ENCODE measurements at places on chromosomes 4 and X. TPM values are rescaled to one million over a fixed set of nuclear protein-coding genes. Genes with fewer than 3 reads are reported as not detected.

The GAGE12E gene
- total RNA-seq, result not detected

The TRAM1L1 gene
- total RNA-seq, result 5.8 TPM

The FRMD7 gene
- not detected for total RNA-seq

The ITM2A gene
- 81.1 TPM for total RNA-seq

The CFI gene
- 31.1 TPM for total RNA-seq

The MND1 gene
- total RNA-seq, result 0.89 TPM

The ZNF280C gene
- 7.8 TPM for total RNA-seq

The FSTL5 gene
- not detected for total RNA-seq

The SPARCL1 gene
- 569 TPM for total RNA-seq

The GABRE gene
- total RNA-seq, result 73.5 TPM

The VEGFC gene
- total RNA-seq, result 34.4 TPM

The TCP11X2 gene
- total RNA-seq, result not detected

The BTC gene
- 7.7 TPM for total RNA-seq

The CAPN6 gene
- 0.13 TPM for total RNA-seq

The TMEM35A gene
- 0.78 TPM for total RNA-seq

The GPR143 gene
- total RNA-seq, result 2.6 TPM

The SPANXN4 gene
- not detected for total RNA-seq

The VSIG4 gene
- total RNA-seq, result 84.3 TPM

The SLC4A4 gene
- 90.7 TPM for total RNA-seq

The OTC gene
- not detected for total RNA-seq

The GUCY1A1 gene
- 11.4 TPM for total RNA-seq

DNA sequence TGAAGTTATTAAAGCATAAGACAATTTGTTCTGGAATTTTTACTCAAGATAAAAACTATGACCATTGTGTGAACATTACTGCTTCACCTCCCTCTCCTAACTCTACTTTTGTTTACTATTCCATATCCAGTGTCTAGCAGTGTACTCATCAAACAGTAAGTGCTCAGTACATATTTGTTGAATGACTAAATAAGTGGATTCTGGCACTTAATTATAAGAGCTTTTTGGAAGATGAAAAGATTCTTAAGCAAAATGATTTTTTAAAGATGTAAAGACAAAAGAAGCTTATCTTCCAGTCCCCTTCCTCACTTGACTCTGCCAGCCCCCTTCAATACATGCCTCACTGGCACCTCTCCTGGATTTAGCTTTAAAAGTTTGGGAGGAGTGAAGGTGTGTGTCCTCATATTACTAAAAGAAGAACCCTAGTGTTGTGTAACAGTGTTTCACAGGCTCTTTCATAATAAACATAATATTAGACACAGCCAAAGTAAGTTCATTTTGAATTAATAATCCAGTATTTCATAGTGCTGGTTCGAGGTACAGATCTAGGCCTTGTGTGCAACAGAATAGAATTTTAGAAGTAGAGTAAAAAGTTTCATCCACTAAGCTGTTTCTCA, 53.0 kb downstream of the GAB1 start:
- no peak for DNase-seq
- H3K27ac ChIP-seq, result no peak overlapping the region
- peaks cover 13% of the 10 kb centered on the region for H3K4me1 ChIP-seq
- H3K4me3 ChIP-seq, result no peak overlapping the region
- no peaks in the 10 kb centered on the region for H3K36me3 ChIP-seq
- no peaks in the 10 kb centered on the region for H3K27me3 ChIP-seq

DNA sequence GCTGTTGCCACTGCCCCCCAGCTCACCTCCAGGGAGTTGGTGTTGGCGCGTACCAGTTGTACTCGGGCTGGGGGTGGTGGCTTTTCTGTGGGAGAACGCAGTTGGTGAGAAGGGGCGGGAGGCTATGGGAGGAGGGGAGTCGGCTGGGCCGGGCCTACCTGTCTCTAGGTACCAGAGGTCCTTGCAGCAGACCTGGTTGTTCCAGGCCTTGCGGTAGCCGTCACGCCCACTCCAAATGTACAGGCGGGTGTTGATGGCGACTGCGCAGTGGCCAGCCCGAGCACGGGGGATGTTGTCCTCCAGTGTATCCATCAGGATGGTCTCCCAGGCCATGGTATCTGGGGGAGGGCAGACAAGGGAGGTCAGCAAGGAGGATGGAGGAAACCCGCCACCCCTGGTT, 11.5 kb downstream of the HCFC1 start:
- H3K36me3 ChIP-seq, result peaks cover 58% of the 10 kb centered on the region
- DNase-seq, result no peak
- H3K27me3 ChIP-seq, result no peaks in the 10 kb centered on the region
- H3K4me1 ChIP-seq, result no peaks in the 10 kb centered on the region
- H3K4me3 ChIP-seq, result no peak overlapping the region
- no peak overlapping the region for H3K27ac ChIP-seq

DNA sequence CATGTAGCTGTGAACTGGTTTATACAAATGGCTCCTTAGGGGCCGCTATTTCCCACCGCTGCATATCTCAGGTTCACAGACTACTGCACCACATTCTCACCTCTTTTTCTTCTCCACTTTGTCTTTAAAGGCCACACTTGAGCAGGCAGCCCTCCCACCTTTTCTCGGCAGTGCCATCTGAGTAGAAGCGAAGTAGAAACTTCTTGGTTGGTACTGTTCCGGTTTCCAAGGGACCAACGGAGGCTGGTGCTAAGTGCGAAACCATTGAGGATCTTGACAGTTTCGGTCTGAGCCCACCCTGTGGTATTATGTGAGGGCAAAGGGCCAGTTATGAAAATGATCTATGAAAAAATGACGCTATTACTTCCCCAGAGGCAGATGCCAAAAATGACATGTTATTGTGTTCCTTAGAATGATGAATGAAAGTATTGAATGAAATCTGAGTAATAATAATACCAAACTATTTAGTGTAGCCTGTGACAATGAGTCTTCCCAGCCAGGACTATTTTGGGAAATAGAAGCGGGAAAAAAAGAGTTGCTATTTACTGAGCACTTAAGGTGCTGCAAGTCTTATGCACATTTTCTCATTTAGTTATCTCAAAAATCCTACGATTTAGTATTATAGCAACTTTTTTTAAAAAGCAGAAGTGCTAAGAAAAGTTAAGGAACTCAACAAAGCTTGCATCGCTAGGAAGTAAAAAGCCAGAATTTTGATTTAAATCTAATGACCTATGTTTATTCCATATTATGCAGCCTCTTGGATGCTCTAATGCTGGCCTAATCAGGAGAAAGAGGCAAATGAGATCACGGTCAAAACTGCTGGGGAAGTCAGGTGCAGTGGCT, 29.6 kb upstream of the CHRNA9 start:
- H3K4me1 ChIP-seq, result no peaks in the 10 kb centered on the region
- H3K36me3 ChIP-seq, result no peaks in the 10 kb centered on the region
- no peak for DNase-seq

DNA sequence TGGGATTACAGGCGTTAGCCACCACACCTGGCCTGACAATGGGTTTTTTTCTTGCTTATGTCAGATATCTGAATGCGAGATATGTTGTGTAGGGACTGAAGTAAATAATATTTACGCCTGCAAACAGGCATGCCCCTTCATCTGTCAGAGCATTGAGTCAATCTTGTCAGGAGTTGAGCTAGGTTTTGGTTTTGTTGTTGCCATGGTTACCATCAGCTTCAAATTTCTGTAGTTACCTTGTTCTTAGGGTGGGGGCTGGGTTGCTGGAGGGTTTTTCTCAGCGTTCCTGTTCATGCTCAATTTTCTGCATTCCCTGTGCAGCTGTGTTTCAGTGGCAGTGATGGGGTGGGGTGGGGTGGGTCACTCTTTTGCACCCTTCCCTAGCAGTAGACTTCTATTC, 14.5 kb downstream of the MRPL1 start:
- no peak overlapping the region for H3K27ac ChIP-seq
- DNase-seq, result no peak
- peaks cover 6% of the 10 kb centered on the region for H3K36me3 ChIP-seq
- H3K27me3 ChIP-seq, result no peaks in the 10 kb centered on the region

- no peak overlapping the region for H3K4me3 ChIP-seq
- DNase-seq, result peak; percentile 13
- no peak overlapping the region for H3K27ac ChIP-seq
- no peaks in the 10 kb centered on the region for H3K4me1 ChIP-seq
- no peaks in the 10 kb centered on the region for H3K27me3 ChIP-seq
These were observed 13.1 kb upstream of the SLC9B1 start for GRCh38 chr4:103032574-103032973.

- no peak overlapping the region for H3K27ac ChIP-seq
- peak; percentile 3 for DNase-seq
- no peaks in the 10 kb centered on the region for H3K27me3 ChIP-seq
- no peak overlapping the region for H3K4me3 ChIP-seq
- H3K36me3 ChIP-seq, result no peaks in the 10 kb centered on the region
- no peaks in the 10 kb centered on the region for H3K4me1 ChIP-seq
These were observed 576.0 kb upstream of the PABPC4L start for GRCh38 chr4:134777606-134778005.

- H3K27ac ChIP-seq, result no peak overlapping the region
- no peak overlapping the region for H3K4me3 ChIP-seq
- H3K27me3 ChIP-seq, result no peaks in the 10 kb centered on the region
These were observed 31.5 kb downstream of the PRPS1 start for GRCh38 chrX:107659768-107660167.

DNA sequence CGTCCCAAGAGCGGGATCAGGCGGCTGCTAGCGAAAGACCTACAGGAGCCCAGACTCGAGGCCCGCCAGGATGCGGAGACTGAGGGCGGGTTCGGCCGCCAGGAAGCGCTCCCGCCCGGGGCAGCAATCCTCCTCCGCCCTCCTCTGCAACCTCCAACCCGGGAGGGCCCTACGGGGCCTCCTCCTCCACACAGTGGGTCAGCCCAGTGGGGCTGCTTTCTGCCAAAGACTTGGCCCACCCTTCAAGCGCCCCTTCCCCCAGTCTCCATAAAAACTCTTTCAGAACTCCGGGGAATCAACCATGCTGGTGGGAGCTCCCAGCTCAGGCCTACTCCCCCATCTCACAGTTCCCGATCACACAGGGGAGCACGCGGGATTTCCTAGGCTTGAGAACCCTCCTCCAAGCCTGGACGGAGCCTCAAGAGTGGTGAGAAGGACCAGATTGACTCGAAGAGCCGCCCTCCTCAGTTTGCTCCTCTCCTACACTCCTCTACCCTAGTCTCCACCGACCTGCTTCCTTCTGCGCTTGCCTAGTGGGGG, 77.5 kb downstream of the RLIM start:
- H3K4me1 ChIP-seq, result peaks cover 4% of the 10 kb centered on the region
- H3K4me3 ChIP-seq, result peak overlapping the region; percentile 17
- DNase-seq, result peak; percentile 68
- H3K27me3 ChIP-seq, result no peaks in the 10 kb centered on the region
- no peaks in the 10 kb centered on the region for H3K36me3 ChIP-seq

GRCh38 chr4:24243641-24244040, 340.7 kb downstream of the DHX15 start:
- DNase-seq, result no peak
- H3K4me1 ChIP-seq, result peaks cover 5% of the 10 kb centered on the region
- H3K27me3 ChIP-seq, result no peaks in the 10 kb centered on the region
- H3K27ac ChIP-seq, result no peak overlapping the region
- no peaks in the 10 kb centered on the region for H3K36me3 ChIP-seq

DNA sequence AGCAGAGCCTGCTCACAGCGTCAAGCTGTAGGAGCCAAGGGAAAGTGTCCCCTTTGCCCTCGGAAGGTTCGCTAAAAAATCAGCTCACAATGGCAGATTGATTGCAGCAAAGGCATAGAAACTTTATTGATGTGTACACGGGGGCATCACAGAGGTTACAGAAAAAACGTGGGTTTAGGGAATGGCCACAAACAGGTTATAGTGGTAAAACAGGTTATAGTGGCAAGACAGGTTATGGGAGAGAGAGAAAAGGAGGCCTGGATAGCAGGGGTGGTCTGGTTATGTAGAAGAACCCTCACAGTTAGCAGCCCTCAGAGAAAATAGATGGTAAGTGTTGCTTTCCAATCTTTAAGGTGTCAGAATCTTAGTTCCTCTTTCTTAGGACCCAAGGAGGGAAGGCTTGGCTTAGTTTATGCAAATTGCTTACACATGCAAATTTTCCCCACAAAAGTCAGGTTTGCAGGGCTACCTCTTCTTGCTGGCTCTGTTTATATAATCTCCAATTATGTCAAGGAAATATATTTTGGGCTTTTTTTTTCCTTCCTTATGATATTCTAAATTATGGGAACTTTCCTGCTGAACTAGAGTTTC, 113.7 kb downstream of the BMP15 start:
- DNase-seq, result no peak
- H3K36me3 ChIP-seq, result no peaks in the 10 kb centered on the region
- H3K4me3 ChIP-seq, result no peak overlapping the region
- no peaks in the 10 kb centered on the region for H3K4me1 ChIP-seq

GRCh38 chr4:80101792-80102116, 28.7 kb upstream of the ANTXR2 start:
- H3K27ac ChIP-seq, result no peak overlapping the region
- H3K27me3 ChIP-seq, result no peaks in the 10 kb centered on the region
- no peaks in the 10 kb centered on the region for H3K36me3 ChIP-seq
- H3K4me3 ChIP-seq, result no peak overlapping the region
- no peaks in the 10 kb centered on the region for H3K4me1 ChIP-seq
- DNase-seq, result no peak

GRCh38 chr4:141640696-141641095, 4.3 kb downstream of the IL15 start:
- peaks cover 23% of the 10 kb centered on the region for H3K4me1 ChIP-seq
- no peak overlapping the region for H3K4me3 ChIP-seq
- H3K36me3 ChIP-seq, result no peaks in the 10 kb centered on the region

GRCh38 chr4:85084371-85085094, 118.0 kb upstream of the WDFY3 start:
- H3K36me3 ChIP-seq, result no peaks in the 10 kb centered on the region
- no peak for DNase-seq
- no peak overlapping the region for H3K27ac ChIP-seq
- no peak overlapping the region for H3K4me3 ChIP-seq

- no peak overlapping the region for H3K4me3 ChIP-seq
- no peak overlapping the region for H3K27ac ChIP-seq
- DNase-seq, result no peak
These were observed 3.5 kb downstream of the FAT1 start for GRCh38 chr4:186719925-186720694.

GRCh38 chr4:150425161-150425560, 156.8 kb upstream of the MAB21L2 start:
- no peaks in the 10 kb centered on the region for H3K4me1 ChIP-seq
- H3K36me3 ChIP-seq, result no peaks in the 10 kb centered on the region

DNA sequence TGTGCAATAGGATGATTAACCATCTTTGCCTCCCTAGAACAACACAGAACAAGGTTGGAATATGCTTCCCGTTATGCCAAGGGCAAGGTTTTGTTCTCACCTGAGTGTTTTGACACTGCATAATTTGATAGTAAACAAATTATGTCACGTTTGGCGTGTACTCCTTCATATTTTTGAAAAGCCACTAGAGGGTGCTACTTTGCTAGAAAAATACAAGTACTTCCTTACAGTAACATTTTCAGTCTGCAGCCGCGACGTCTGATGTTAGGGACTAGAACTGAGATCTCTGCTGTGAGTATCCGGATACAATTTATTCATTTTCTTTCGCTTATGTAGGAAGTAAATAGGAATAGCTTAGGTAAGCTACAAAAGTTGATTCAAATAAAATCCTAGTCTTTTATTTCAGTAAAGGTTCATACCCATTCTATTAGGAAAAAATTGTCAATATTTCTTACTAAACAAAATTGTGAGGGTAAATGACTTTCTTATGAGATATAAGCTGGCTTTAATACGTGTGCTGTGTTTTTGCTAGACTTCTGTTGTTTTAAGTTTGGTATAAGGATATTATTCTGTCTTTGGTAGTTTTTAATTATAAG, 181.1 kb upstream of the WDFY3 start:
- no peaks in the 10 kb centered on the region for H3K27me3 ChIP-seq
- no peak overlapping the region for H3K4me3 ChIP-seq
- no peaks in the 10 kb centered on the region for H3K36me3 ChIP-seq
- peak; percentile 24 for DNase-seq
- no peaks in the 10 kb centered on the region for H3K4me1 ChIP-seq
- H3K27ac ChIP-seq, result no peak overlapping the region

GRCh38 chr4:100061835-100062234, 111.8 kb upstream of the H2AZ1 start:
- no peaks in the 10 kb centered on the region for H3K27me3 ChIP-seq
- no peak for DNase-seq
- no peak overlapping the region for H3K27ac ChIP-seq

All from thyroid gland (tissue), 4 donors.